ENCODE measurements at places on chromosomes 6 and 20. TPM values are rescaled to one million over a fixed set of nuclear protein-coding genes. Genes with fewer than 3 reads are reported as not detected.

The C4A gene
- 652 TPM for total RNA-seq

The IL17A gene
- total RNA-seq = not detected

The ME1 gene
- 22.9 TPM for total RNA-seq

The LY6G6D gene
- total RNA-seq = not detected

The WFDC12 gene
- not detected for total RNA-seq

The RAET1E gene
- total RNA-seq = 2.4 TPM

The PPP1R3D gene
- total RNA-seq = 8.2 TPM

The PACSIN1 gene
- total RNA-seq = not detected

The LPIN3 gene
- 17.2 TPM for total RNA-seq

The CNBD2 gene
- 4.0 TPM for total RNA-seq

The SNX3 gene
- total RNA-seq = 245 TPM

The SLC22A1 gene
- 2.5 TPM for total RNA-seq

The LY6G6C gene
- not detected for total RNA-seq

The TMEM244 gene
- not detected for total RNA-seq

The ESR1 gene
- 3.9 TPM for total RNA-seq

The FKBP1C gene
- total RNA-seq = not detected

The WFDC6 gene
- total RNA-seq = not detected

The ZNF292 gene
- total RNA-seq = 18.0 TPM

The ENPP5 gene
- total RNA-seq = 2.0 TPM

The SIRPB1 gene
- 9.8 TPM for total RNA-seq

The SNAI1 gene
- total RNA-seq = 23.8 TPM

The ETV7 gene
- total RNA-seq = 5.9 TPM

The PTGIS gene
- 77.7 TPM for total RNA-seq

The CTSZ gene
- 410 TPM for total RNA-seq

The CGA gene
- not detected for total RNA-seq

The OLIG3 gene
- not detected for total RNA-seq

The SAMD3 gene
- 1.3 TPM for total RNA-seq

The BPIFA1 gene
- not detected for total RNA-seq

The UST gene
- total RNA-seq = 19.8 TPM

The CTNNBL1 gene
- total RNA-seq = 34.9 TPM

The C6orf15 gene
- total RNA-seq = not detected

The CCN6 gene
- not detected for total RNA-seq

The MLIP gene
- 0.75 TPM for total RNA-seq
